T-helper 1 cell (primary cell): ENCODE measurements at places on chromosomes 12 and 14.

DNA sequence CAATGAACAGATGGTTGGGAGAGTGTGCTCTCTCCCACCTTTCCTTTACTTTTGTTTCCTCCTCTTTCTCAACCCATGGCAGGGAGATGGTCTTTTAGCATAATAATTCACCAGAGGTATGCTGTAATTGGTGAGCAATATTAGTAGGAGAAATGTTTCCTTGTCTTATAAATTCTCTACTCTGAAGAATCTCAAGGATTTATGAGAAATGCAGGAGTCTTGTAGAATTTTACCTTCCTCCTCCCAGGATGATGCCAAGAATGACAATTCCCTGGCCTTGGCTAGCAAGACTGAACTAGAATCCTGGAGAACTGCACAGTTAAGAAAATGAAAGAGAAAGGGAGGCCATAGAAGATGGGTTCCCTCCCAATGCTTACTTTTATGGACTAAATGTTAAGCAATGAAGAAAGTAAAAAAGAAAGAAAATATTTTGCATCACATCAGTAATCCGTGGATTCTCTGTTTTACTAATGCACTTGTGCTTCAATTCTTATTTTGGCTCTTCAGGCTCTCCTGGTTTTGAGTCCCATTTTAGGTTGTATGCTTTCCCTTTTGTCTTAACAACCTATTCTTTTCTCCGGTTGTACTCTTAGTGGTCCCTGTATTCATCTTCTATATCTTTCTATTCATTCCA, 192.9 kb upstream of the GARIN6 start:
- DNase-seq = no peak

DNA sequence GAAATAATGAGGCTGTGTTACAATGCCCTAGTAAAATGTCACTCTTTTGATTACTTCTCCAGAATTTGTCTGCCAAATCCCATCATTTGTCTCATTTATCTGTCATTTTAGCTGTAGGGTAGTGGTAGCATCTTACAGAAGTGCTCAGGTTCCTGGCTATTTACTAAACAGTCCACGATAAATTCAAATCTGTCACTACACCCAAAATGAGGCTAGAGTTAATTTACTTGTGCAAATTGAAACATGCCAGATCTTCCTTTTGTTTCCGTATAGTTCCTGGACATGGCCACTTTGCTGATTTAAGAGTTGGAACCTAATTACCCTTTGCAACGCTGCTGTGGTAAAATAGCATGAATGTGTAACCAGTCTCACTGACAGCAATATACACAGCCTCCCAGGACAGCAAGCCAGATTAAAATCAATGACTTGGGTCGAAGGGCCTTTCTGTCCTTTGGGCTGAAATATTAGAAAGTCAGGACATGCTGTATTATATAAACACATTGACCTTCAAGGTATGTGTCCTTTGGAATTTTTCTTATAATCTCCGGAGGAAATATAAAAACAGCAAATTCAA, 485.4 kb downstream of the MDGA2 start:
- DNase-seq = no peak

DNA sequence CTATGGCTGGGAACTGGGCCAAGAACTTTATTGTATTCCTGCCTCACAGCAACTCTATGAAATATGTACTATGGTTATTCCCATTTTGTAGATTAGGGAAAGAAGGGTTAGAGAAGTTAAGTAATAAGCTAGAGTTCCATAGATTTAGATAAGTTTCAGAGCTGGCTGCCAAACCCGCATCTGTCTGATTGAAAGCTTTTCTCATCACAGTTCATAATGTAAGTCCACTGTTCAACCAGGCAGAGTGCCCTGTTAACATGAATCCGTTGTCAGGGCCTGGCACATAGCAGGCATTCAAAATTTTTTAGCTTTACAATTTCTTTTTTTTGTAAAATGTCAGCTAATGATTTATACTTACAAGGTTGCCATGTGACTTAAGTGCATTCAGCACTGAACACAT, 467.3 kb downstream of the NRXN3 start:
- DNase-seq = no peak

DNA sequence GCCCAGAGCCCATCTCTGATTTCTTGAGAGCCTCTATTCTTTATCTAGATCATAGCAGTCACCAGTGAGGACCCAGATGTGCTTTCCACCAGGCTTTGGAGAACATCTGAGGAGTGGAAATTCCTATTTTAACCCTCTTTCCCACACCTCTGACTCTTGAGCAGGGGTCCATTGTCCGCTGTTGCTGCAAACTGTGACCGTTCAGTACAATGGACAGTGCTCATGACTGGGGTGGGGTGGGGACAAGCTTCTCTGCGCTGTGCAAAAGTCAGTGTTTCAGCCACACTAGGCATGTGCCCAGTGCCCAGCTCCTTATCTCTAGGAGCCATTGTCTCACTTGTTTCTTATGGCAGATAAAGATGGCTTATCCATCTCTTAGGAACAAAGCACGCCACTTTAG, 16.9 kb upstream of the KRT7 start:
- DNase-seq = no peak

DNA sequence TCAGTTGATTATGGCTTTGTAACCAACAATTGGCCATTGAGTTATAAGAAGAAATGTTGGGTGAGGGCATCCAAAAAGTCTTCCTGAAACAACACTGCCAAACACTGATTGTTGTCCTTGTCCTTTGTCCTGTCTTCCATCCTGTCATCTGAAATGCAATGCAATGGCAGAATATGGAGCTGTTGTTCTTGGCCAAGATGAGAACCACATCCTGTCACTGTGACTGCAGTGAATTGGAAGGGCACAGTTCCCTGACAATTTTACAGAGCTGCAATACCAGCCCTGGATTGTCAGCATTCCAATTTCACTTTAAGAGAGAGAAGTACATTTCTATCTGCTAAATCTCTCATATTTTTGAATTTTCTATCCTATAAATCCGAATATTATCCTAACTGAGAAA, 613.3 kb downstream of the FLRT2 start:
- no peak for DNase-seq

- DNase-seq = no peak
These were observed 29.7 kb downstream of the ZFP36L1 start for GRCh38 chr14:68762953-68763764.

DNA sequence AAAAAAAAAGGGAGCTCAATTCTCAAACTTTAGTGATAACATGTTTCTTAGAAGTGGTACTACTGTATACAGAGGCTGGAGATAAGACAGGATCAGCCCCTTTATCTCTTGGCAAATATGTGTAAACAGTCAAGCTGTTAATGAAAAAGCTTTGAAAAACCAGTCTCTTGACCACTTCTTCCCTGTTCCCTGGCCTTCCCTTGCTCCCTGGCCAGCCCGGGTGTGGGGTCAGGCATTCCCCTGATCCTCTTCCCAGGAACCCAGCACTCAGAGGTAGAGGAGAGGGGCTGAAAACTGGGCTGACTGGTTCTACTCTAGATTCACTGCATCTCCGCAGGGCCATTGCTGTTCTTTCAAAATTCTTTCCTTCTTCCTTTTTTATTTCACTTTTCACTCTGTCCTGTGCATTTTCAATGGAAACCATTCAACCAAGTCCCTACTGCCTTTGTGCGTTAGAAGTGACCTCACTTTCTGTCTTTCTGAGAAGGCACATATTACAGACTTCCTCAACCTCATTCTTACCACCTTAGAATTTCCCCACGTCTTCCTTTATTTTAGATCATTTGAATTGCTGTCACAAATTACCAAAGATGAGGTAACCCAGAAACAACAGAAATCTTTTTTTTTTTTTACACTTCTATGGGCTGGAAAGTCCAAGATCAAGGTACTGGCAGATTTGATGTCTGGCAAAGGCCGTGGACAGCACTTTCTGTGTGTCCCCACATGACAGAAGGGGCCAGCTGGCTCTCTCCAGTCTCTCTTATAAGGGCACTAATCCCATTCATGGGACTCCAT, 5.7 kb downstream of the GNG2 start:
- DNase-seq = peak; percentile 50

DNA sequence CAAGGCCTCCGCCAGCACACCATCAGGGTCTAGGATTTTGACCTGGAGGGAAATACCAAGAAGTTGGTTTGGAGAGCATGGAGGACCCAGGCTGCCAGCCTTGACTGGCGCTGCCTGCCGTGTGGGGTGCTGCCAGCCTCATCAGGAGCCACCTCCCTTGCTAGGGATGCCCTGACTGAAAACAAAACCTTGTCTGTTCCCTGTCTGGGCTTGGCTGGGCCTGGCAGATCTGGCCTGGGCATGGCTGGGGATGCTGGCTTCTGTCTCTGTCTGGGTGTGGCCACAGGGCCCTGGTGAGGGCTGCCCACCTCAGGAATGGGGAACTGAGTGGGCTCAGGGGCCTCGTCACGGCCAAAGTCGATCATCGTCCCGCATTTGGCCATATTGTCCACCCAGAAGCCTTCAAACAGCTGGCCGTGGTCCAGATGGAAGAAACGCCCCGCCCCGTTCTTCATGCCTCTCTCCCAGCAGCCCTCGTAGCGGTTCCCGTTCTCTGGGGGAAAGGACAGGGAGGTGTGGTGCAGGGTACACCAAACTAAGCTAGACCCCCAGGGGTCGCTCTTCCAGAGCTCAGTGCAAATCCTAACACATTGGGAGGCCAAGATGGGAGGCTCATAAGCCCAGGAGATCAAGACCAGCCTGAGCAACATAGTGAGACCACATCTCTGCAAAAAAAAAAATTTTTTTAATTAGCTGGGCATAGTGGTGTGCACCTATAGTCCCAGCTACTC, 16.5 kb downstream of the MORN3 start:
- DNase-seq = no peak

DNA sequence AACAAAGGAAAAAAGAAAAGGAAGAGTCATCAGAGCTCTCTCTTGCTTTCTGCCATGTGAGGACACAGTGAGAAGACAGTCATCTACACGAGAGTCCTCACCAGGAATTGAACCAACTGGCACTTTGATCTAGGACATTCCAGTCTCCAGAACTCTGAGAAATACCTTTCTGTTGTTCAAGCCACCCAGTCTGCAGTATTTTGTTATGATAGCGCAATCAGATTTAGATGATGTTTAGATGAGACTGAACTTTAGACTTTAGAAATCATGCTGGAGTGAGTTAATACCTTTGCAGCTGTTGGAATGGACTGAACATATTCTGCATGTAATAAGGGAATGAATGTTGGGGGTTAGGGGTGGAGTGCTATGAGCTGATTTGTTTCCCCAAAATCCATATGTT, 28.1 kb upstream of the RAB21 start:
- DNase-seq = no peak

- no peak for DNase-seq
These were observed 18.5 kb downstream of the TMEM132D start for GRCh38 chr12:129885287-129885686.

DNA sequence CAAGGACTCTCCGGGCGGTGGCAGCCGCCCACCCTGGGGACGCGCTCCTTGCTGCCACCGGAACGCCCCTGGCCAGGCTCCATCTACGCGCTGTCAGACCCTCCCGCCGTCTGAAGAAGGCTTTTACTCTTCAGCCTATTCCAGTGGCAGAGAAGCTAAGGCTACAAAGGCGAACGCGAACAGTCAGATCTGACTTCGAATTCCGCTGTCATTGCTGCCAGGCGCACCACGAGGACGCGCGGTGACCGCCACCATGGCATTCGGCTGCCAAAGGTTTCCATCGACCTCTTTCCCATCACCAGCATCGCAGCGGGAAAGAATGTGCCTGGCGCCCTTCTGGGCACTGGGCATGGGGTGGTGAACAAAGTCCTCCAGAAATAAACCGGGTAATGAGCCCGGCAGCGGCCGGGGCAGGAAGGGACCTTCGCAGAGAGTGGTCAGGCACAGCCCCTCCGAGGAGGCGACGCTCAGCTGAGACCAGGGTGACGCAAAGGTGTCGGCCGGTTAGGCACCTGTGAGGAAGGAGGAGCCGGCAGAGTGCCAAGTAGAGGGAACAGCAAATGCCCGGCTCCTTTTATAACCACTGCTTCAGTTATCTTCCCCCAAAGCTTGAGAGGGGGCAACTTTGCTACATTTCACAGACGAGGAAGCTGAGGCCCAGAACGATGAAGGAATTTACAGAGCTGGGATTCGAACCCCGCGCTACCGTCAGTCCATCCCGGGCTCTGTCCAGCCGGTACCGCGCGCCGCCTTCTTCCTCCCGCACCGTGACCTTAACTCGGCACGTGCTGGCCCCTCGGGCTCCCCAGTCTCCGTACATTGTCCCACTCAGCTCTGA, 1.9 kb upstream of the RFX4 start:
- DNase-seq = no peak

- DNase-seq = no peak
These were observed 58.0 kb downstream of the LLPH start for GRCh38 chr12:66072566-66072965.

DNA sequence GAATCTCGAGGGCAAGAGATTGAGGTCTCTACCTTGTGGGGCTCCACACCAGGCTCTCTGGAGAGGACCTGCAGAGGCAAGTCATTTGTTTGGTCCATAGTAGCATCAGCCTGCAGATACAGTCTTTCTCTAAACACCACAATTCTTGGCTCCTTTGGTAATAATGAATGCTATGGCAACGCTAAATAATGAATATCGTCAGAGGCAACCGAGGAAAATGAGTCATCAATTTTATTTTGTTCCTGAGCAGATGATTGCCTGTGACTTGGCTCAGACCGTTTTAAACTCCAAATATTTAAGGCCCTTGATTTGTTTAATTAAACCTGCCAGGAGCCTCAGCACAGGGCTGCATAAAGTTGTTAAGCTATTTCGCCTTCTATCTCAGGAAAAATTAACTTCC, 924.1 kb upstream of the TMEM132C start:
- DNase-seq = no peak

GRCh38 chr12:82687021-82688011, 610 bp downstream of the TMTC2 start:
- peak; percentile 56 for DNase-seq

- no peak for DNase-seq
These were observed 51.9 kb downstream of the SYNE2 start for GRCh38 chr14:63904724-63905123.

- DNase-seq = no peak
These were observed 47.9 kb downstream of the GTF2A1 start for GRCh38 chr14:81172881-81173280.

- DNase-seq = no peak
These were observed 668 bp downstream of the TMEM260 start for GRCh38 chr14:56580221-56580711.

DNA sequence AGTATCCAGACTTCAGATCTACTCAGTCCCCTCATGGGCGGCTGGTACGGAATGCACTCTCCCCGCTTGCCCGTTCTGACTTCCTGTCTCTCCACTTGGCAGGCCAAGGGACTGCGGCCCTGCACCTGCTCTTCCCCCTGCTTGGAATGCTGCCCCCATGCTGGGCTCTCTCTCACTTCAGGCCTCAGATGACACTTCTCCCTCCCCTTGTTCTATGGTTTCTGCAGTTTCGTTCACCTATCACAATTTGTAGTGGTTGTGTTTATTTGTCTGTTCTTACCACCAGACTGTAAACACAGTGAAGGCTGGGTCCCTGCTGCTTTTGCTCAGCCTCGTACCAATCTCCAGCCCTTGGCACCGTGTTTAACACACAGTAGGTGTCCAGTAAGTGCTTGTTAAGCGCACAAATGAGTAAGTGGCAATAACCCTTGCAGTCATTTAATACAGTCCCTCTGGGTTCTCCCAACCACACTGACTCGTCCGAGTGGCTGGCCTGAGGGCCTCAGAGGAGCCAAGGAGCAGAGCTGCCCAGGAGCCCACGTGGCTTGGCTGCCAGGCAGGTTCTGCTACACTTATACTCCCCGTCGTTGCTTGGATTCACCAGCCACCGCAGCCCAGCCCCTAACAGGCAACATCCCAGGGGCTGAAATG, 11.8 kb downstream of the SLC6A12 start:
- no peak for DNase-seq
